ENCODE measurements at places on chromosomes 4 and X.

- DNase-seq: peak; percentile 3
Measured at GRCh38 chr4:189124149-189124758, 816.4 kb upstream of the FRG1 start.

DNA sequence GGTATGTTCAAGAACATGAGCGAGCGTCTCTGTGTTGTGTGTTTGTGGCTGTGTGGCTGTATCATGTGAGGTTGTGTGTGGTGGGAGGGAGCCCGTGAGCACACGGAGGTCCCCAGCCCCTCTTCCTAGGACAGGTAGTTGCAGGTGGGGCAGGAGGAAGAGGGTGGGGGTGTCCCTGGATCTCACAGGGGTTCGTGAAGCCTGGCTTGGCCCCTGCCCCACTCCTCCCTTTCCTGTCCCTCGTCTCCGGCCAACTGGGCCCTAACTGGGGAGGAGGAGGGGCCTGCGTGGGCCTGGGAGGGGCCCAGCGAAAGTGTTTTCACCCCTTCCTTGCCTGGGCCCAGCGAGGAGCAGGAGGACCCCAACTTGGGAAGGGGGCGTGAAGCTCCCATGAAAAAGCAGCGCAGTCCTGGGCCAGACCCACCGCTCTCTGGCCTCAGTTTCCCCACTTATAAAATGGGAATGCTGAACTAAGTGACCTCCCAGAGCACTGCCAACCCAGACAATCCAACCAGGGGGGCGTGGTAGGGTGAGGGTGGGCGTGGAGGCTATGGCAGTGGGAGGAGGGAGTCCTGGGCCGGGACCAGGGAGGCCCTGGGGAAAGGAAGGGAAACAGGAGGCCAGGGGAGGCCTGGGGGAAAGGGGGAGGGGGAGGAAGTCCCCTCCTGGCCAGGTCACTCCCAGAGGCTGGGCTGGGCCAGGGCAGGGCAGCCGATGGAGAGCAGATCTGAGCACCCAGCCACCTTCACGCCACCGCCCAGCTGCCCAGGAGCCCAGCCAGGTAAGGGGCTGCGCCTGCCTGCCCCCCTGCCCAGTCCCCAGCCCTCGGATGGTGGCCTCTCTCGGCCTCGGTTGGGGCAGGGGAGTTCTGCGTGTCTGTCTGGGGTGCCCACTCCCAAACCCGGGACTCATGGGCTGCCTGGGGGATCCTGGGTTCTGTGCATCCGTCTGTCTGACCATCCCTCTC, at the start of gene AVPR2:
AVPR2 (plus strand) TSS at position 683 of the 967 bp plus-strand sequence. CDS start 473 bp downstream, outside the sequence.
- no peak for DNase-seq

GRCh38 chrX:38055170-38055847, 49.0 kb downstream of the SYTL5 start:
- DNase-seq: no peak

GRCh38 chr4:121736735-121737351, 28.1 kb downstream of the SMIM43 start:
- DNase-seq: no peak

- no peak for DNase-seq
Measured at GRCh38 chr4:96827086-96827485, 987.2 kb downstream of the PDHA2 start.

- no peak for DNase-seq
Measured at GRCh38 chr4:138392751-138393308, 150.7 kb upstream of the SLC7A11 start.

- DNase-seq: peak; percentile 28
Measured at GRCh38 chr4:5928274-5928673, 35.4 kb upstream of the CRMP1 start.

- DNase-seq: no peak
Measured at GRCh38 chr4:126445596-126445995, 1130.8 kb downstream of the FAT4 start.

- no peak for DNase-seq
Measured at GRCh38 chrX:11751261-11751660, 6.8 kb upstream of the MSL3 start.

DNA sequence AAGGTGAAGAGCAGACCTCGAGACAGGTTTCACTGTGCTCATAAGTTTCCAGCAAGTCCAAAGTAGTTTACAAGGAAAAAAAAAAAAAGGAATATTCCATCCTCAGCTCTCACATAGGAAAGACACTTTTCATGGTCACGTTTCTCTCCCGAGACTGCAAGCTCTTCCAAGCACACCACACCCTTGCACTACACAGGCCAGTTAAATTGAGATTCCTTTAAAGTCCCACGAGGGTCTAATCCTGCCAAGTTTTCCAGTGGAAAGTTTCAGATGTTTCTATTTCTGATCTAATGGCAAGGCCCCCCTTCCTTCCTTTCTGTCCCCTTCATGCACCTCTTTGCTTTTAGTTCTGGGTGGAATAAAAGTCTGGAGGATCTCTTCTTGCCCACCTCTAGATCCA, 67.9 kb upstream of the PCDH19 start:
- DNase-seq: no peak

GRCh38 chr4:155774033-155774432, 15.2 kb downstream of the GUCY1B1 start:
- DNase-seq: no peak

- no peak for DNase-seq
Measured at GRCh38 chrX:68462197-68462596, 28.9 kb upstream of the OPHN1 start.

- peak; percentile 70 for DNase-seq
Measured at GRCh38 chrX:21457718-21458117, 83.5 kb downstream of the CNKSR2 start.

- no peak for DNase-seq
Measured at GRCh38 chrX:137565921-137566745, at the start of gene ZIC3. Gene ZIC3 (plus strand): TSS chrX:137566127. CDS start chrX:137566692, 565 bp downstream.

DNA sequence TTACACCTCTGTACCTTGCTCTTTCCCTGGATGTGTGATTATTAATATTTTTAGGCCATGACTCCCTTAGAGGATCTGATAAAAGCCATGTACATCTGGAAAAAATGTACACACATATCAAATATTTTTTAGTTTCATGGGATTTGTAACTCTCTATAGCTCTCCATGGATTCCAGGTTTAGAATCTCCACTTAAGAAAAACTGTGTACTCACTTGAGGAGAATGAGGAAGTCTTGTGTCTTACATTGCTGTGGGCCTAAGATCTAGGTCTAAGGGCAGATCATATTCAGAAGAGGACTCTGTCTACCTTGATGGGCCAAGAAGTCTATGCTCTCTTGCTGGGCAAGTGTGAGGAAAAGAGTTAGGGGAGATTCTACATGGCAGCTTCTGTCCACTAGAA, 98.0 kb downstream of the RRAGB start:
- no peak for DNase-seq

GRCh38 chr4:97998203-97998602, 145.1 kb downstream of the STPG2 start:
- no peak for DNase-seq

DNA sequence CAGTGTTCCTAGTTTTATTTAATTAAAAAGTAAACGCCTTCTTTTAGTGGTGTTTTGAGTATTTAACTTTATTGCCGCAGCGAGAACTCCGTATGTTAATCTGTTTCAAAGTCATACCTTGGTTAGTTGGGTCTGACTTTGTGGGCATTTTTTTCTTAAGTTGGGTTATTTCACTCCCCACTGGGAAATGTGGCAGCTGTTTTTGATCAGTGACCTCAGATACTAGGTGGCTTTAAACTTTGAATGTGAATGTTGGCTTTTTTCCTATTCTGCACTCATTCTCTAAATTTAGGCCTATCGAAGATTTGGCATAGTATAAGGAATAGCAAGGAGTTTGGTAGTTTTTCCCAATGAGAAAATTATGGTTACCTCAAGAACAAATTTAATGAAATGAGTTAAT, 85.9 kb downstream of the FIP1L1 start:
- DNase-seq: no peak

GRCh38 chr4:40948014-40948413, 198.3 kb downstream of the NSUN7 start:
- no peak for DNase-seq

- no peak for DNase-seq
Measured at GRCh38 chr4:123158576-123158975, 236.2 kb upstream of the NUDT6 start.

GRCh38 chr4:139014371-139015268, 961 bp upstream of the NOCT start:
- DNase-seq: no peak

GRCh38 chrX:124328765-124329164, 3.7 kb upstream of the TEX13D start:
- no peak for DNase-seq

GRCh38 chrX:39161611-39162255, 360.5 kb downstream of the MID1IP1 start:
- DNase-seq: no peak

DNA sequence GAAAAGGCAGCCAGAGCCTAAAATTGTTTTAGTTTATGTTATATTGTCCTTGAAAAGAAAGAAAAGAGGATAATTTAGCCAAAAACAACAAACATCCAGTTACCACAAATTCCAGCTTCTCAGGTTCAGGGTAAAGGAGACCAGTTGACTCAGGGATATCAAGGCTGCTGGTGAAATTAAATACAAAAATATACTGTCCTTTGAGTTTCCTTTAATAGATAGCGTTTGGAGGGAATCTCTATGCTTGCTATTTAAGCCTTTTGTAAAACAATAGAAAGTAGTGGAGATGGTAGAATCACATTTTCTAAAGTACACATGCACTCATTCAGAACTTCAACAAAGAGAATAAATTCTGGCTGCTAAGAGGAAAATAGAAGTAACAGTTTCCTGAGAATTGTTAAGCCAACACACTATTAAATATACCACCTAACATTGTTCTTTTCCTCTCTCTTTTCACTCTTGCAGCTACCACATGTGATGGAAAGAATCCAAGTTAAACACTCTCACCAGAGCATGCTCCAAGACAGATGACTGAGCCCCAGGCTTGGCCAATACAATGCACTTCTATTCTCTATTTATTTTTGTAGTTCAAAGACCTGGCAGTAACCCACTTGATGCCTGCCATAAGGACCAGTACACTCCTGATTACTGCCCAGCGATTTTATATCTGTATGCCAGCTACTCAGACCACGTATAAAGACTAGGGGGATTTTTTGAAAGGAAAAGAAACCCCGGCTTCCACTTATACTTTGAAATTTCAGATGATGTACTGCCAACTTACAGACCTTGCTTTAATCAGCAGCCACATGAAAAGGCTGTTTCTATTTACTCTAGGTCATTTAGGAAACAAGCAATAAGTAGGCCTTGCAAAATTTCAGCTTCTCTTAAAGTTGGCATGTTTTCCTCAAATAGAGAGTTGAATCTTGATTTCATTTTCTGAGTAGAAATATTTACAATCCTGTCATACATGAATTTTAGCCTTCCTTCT, 756.9 kb downstream of the FAT4 start:
- DNase-seq: no peak

DNA sequence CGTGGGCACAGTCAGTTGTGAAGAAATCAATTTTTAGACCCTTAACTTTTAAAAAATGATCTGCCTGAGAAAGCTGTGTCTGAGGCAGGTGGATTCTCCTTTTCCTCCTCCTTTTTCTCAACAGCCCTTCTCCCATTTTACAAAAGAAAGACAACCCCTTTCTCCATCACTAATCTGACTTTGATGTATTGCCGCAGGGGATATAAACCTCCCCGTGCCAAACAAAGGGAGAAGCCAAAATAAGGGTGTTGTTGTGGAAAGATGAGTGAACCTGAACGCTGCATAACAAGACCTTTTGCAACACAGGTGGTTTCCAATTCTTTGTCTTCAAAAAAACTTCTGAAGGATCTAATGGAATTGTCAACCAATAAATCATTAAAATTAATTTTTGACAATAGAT, 8.4 kb upstream of the FHL1 start:
- DNase-seq: no peak
